Progenitor cell of endocrine pancreas (in vitro differentiated cells): ENCODE measurements at places on chromosomes 1 and 21.

GRCh38 chr1:79588719-79589118 is 582.2 kb upstream of the ADGRL4 start:
- no peak for DNase-seq

DNA sequence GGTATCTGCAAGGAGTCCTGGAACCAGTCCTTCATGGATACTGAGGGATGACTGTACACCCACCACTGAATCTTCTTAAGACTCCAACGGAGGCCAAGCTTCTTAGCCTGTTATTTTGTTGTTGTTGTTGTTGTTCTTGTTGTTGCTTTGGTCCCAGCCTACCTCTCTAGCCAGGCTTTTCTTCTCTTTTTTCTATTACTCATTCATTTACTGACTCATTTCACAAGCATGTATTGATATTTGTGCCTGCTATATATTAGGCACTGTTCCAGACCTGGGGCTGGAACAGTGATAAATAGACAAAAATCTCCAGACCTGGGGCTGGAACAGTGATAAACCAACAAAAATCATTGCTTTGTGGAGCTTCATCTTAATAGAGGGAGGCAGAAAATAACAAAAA is 20.4 kb downstream of the CENPF start:
- DNase-seq: no peak

DNA sequence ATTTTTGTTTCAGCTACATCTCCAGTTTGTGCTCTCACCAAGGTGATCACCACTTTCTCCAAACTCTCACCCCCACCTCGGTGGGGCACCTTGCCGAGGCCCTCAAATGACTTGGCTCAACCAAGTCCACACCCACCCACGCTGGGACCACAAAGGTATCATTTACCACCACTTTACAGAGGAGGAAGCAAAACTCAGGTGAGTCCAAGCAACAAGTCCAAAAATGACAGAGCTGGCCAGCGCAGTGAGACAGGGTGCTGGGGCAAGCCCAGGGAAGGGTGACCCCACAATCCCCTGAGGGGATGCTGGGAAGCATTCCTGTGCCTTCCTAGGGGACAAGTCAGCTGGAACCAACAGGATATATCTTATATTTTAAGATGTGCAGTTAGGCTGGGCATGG is 24.7 kb downstream of the SSBP3 start:
- no peak for DNase-seq

DNA sequence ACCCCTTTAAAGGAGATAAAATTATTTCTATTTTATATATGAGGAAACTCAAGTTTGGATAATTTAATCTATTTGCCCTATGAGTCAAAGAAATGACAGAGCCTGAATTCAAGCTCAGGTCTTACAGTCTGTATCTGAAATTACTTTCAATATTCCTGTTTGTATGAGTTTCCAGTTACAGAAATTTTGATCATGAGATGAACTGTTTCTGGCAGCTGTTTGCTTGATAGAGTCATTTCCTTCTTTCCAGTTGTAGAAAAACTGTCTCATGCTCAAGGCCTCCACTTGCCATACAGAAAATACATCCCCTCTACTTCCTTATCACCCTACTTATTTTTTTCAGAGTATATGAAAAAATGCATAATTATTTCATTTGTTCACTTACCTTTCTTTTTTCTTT is 87.6 kb downstream of the PTPRC start:
- no peak for DNase-seq

DNA sequence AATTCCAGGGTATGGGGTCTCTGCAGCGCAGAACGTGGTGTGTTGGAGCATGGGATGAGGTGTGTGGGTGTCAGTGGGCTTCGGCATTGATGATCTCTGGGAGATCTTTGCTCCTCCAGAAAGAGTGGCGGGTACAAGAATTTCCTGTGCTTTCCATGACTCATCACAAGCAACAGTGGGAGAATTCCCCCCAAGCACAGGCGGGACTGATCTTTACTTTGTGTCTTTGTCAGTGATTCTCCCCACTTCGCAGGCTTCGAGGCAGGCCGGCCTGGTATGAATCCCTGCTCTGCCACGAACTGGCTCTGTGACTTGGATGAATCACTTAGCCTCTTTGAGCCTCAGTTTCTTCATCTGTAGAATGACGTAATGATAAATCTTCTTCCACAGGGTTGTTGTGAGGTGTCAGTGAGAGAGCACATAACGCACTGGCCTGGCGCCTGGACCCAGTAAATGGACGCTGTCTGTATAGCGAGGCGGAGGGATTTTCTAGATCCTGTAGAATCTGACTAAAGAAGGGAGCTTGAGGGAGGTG is 2.0 kb downstream of the OPRD1 start:
- DNase-seq: no peak

- DNase-seq: no peak
Measured at GRCh38 chr1:74517599-74518051, 5.2 kb upstream of the LRRC53 start.

GRCh38 chr1:182713939-182714338 is 29.6 kb upstream of the RGS8 start:
- no peak for DNase-seq

DNA sequence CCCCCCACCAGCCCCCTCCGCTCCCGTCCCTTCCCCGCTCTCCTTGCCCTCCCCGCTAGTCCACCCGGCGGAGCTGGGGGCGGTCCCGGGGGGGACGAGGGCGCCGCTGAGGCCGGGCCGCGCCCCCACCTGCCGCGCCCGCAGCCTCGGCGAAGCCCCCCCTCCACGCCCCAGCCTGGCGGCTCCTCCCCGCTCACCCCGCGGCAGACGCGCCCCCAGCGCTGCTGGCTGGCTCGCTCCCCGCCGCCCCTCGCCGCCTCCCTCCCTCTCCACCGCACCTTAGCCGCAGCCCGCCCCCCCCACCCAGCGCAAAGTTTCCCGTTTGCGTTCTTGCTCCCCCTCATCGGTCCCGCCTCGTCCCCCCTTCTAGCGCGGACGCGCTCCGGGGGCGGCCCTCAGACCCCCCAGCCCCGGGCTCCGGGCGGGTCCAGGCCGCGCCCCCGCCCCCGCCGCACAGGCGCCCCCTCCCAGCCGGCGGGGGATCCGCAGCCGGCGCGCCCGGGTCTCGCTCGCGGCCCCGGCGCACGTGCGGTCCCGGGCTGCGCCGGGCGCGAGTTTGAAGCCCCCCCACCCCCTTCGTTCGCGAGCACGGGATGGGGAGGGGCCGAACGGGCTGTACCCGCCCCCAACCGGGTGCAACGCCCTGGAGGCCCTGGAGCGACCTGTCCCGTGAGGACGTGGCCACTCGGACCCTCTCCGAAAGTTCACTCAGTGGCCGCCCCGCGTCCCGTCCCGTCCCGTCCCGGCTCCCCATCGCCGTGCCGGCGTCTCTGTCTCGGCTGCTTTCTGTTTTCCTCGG is 623 bp downstream of the PTPRF start:
- peak; percentile 57 for DNase-seq

- DNase-seq: no peak
Measured at GRCh38 chr1:98991127-98992012, 13.3 kb downstream of the PLPPR5 start.

DNA sequence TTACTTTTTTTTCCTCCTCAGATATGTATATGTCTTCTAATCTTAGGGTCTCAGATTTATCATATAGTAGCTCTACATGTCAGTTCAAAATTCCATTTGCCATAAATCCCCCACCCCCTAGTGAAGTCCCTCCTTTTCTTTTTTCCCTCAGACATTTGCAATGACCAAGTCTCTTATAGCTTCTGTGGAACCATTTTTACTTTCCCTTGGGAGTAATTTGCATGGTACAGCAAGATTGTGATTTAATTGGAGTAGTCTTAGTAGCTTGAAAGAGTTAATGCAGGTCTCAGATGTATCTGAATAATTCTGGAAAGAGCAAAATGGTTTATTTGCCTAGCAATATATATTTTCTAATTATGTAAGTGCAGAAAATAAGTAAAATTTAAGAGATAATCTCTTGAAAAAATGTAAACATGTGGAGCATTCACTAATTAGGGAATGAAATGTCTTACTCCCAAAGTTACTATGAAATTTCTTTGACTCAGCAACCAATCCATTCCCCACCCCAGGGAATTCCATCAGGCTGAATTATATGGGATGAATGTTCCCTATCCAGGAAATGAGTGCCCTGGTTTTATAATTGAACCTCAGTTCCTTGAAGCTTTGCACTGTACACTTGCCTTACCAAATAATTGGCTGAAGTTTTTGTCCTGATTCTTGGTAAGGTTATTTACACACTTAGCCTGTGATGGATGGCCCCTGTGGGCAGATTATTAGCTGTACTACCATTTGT is 267.0 kb downstream of the DNM3 start:
- no peak for DNase-seq

DNA sequence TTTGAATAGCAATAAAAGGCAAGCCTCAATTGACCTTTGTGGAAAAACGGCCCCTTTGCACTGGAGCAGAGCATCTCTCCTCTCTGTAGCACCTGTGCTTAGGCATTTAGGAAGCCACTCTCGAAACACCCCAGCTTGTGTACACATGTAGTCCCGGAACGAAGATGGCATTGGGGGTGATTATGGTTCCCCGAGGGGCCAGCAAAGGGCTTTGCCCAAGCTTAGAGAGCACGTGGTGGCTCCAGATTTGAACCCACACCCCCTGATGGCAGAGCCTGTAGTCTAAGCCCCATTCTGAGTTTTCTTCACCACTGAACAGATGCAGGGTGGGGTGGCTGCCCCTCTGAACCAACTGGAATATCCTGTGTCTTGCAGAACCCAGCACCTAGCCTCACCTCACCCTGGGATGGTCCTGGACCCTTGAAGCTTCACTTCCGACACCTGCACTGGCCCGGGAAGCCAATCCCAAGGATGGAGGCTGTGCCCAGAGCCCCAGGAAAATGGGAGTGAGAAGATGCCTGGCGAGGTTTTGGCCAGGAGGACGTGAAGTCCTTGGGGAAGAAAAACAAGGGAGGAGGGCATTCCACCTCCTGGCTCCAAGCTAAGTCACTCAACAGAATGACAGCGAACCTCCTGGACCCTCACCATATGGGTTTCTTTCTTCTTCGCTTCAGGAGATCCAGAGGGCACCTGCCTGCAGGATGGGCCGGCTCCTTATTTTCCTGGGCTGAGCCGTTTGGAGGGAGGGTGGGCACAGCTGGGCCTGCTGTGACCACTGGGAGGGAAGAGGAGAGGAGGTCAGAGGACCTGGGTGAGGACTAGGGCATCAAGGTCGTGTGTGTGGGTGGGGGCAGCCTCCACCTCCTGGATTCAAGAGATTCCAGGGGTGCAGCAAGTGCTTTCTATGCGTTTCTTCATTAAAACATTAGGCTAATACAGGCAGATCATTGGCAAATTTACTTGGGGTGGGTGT is 37.7 kb downstream of the IGFN1 start:
- DNase-seq: no peak

DNA sequence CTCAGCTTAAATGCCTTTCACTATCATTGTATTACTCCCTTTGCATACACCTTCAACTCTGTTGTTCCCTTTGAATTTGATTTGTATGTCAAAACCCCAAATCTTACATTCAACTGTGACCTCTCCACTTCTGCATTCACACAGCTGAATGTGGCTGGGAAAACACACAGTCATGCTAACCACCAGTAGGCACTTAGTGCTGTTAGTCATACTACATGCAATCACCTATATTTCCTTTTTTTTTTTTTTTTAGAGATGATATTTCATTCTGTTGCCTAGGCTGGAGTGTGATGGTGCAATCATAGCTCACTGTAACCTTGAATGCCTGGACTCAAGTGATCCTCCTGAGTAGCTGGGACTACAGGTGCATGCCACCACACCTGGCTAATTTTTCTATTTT is 16.2 kb downstream of the BTBD8 start:
- DNase-seq: no peak

DNA sequence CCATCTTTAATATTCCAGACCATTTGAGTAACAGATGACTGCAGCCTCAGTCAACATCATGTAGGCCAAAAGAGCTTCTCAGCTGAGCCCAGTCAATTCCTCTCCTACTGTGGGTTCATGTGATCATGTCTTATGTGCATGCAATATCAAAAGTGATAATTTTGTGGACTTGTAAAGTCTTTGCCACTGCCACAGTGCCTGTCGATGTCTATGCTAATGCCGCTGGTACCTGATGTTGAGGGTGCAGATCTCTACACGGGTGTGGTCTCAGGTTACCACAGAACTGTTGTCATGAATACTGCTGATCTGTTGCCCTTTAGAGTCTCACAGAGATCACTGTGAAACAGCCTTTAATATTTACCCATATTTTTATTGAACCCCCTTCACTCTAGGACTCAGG is 11.3 kb upstream of the C1orf141 start:
- no peak for DNase-seq

- DNase-seq: no peak
Measured at GRCh38 chr1:159827549-159827948, 876 bp downstream of the SLAMF8 start.

DNA sequence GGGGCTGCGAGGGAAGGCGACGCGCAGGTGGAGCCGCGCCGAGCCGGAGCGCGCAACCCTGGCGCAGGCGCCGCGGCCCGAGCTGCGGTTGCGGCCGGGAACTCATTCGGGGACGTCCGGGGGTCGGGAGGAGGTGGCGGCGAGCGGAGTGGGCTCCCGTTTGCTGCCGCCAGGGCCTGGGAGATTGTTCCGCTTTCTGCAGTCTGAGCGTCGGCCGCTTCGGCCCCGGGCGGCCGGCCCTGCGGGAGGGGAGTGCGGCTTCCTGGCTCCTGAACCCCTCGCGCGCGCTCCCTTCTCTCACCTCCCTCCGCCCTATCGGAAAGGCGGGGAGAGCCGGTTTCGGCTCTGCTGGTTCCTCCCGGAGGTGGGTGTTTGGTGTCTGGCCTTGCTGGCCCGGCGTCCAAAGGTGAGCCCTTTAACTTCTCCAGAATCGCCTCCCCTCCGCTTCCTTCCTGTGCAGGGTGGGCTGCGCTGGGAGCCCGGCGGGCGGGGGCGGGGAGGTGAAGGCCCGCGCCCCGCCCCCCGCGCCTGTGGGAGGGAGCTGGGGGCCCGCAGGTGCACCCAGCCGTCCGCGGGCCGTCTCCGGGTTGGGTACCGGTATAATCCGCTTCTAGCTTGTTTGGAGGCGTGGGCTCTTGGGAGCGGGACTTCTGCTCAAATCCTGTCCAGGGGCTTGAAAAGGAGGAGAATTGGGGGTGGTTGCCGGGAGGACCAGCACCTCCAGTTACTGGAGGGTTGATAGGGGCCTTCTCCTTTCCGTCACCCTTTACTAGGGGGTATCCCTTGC is 683 bp downstream of the LRRC8D start:
- peak; percentile 59 for DNase-seq

GRCh38 chr1:154896771-154897286 is 26.7 kb upstream of the KCNN3 start:
- no peak for DNase-seq

DNA sequence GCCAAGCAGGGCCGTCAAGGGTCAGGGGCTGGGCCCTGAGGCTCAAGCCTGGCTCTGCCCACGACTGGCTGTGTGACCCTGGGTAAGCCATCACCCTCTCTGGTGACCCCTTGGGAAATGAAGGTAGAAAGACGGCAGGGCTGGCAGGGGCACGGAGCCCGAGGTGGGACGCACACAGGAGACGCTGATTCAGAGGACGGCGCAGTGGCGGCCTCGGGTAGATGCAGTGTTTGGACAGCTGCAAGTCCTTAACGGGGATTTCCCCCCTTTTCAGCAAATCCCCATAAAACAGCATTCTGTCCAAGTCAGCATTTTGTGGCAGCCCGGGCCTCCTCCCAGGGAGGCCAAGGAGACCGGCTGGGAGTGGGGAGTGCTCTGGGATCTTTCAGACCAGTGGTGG is 16.7 kb downstream of the COL8A2 start:
- no peak for DNase-seq

GRCh38 chr1:35390600-35391494 is 122.3 kb downstream of the ZMYM4 start:
- DNase-seq: no peak
